ENCODE measurements at places on chromosomes 5 and 9.

GRCh38 chr9:22005021-22005701 is 3.9 kb downstream of the CDKN2B start:
- DNase-seq = no peak

DNA sequence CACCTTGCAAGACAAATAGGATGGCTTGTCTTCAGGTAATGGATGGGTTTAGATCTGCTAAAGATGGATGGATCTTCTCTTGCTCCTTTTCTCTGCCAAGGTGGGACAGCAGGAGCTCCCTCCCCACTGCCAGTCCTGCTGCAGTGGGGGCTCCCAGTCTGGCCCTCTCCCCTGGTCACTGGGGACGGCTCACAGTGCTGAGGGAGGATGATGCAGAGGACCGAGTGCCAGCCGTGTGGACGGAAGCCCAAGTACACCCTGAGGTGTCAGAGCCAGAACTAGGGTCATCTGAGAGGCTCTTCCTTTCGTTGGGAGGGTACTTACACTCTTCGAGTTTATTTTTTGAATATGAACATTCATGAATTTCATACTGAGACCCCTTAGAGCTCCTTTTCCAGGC is 5.7 kb downstream of the CCDC69 start:
- no peak for DNase-seq

DNA sequence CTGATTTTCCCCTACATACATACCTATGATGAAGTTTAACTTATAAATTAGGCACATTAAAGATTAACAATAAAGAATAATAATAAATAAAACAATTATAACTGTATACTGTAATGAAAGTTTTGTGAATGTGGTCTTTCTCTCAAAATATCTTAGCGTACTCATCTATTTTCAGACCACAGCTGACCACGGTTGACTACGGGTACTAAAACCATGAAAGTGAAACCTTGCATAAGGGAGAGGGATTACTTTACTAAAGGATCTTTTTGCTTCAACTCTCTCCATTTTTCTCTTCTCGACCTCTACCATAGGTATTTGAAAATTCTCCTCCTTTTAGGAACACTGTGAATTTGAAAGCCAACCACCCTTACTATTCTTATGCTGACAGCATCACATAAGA is 475.5 kb downstream of the CETN3 start:
- no peak for DNase-seq

- DNase-seq = no peak
Observed at GRCh38 chr9:8980496-8981013, 1181.0 kb upstream of the DMAC1 start.

GRCh38 chr5:142184988-142185387 is 76.4 kb downstream of the NDFIP1 start:
- no peak for DNase-seq

GRCh38 chr5:73278693-73279092 is 105.7 kb downstream of the TMEM174 start:
- no peak for DNase-seq

GRCh38 chr9:123716339-123716945 is 213.5 kb downstream of the DENND1A start:
- no peak for DNase-seq

DNA sequence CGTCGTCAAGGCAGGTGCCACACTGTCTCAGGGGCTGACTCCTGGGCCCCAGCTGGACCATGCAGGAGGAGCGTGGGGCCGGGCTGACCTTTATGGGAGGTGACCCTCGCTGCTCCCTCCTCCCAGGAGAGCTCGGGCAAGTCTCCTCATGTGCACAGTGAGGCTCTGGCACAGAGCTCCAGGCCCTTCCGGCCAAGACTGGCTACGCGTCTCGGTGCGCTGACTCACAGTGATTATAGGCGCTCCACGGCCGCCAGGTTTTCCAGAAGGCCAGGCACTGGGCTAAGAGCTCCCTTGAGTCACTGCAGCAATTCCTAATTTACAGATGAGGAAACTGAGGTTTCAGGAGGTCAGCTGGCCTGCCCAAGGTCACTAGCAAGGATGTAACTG is 47.4 kb downstream of the VAV2 start:
- peak; percentile 95 for DNase-seq

- peak; percentile 27 for DNase-seq
Observed at GRCh38 chr9:91659529-91660495, 236.2 kb upstream of the NFIL3 start.

- no peak for DNase-seq
Observed at GRCh38 chr9:74245866-74246497, 251.2 kb upstream of the RORB start.

DNA sequence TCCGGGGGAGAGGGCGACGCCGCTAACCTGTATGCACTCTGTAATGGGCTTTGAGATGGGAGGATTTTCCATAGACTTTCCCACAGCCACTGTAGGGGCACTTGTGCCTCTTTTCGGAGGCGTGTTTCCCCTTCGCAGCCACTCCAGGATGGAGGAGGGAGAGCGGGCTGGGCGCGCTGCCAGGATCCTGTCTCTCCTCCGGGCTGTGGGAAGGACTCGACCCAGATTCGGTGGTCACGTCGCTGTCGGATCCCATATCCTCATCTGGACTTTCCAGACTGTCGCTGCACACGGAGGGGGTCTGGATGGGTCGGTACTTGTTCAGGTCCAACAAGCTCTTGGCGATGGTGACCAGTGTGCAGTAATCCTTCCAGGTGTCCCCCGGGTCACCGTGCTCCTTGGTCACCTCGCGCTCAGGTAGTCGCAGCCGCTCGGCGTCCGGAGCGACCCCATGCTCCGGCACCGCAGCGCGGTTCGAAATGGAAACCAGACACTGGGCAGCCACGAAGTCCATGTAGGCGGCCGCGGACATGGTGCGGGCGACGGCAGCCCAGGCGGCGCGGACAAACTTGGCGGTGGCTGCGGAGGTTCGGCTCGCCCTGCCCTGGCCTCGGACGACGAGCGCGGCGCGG is 1.5 kb downstream of the KLF9 start:
- DNase-seq = peak; percentile 63

- no peak for DNase-seq
Observed at GRCh38 chr9:22693156-22693555, 246.5 kb downstream of the DMRTA1 start.

GRCh38 chr9:112072721-112073638 is 102.1 kb downstream of the SUSD1 start:
- DNase-seq = no peak

DNA sequence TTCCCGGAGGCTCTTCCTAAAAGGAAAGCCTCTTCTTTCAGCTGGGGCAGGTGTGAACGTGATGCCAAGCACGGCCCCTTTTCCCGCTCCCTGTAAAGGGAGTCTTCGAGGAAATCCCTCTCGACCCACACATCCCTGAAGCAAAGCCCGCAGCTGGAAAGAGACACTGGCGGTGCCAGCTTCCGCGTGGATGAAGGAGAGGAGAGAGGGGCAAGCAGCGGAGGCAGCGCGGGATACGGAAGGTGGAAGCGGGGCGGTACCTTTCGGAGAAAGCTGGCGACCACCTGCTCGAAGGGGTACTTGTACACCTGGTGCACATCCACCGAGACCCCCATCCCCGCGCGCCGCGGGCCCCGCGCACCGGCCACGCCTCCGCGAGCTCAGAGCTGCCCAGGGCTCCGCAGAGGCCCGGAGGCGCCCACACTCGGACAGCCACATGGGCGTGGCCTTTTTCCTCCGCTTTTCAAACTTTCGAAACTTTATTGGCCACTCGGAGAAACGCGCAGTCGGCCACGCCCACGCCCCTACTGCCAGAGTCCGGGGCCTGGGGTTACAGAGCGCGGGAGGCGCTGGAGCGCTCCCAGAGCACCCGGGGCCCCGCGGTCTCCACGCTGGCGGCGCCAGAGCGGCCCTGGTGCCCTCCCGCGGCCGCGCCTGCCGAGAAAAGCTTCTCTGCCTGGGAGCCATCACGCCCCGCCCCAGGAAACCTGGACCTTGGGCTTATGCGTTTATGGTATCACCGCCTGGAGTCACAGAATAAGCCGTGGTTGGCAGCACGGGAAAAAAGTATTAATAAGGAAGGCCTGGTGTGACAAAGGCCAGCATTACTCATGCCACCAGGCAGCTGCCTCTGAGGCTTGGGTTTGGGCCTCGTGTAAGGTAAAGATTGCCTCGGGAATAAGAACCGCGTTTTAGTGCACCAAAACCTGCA is at the start of gene PRELID2:
TSS of gene PRELID2 (minus strand) at position 426 of the 931 bp plus-strand sequence. CDS start at position 335, 91 bp downstream.
- peak; percentile 97 for DNase-seq

GRCh38 chr9:98797491-98797890 is 1.1 kb upstream of the ANKS6 start:
- no peak for DNase-seq

- DNase-seq = no peak
Observed at GRCh38 chr5:43245724-43246385, 53.8 kb downstream of the NIM1K start.

DNA sequence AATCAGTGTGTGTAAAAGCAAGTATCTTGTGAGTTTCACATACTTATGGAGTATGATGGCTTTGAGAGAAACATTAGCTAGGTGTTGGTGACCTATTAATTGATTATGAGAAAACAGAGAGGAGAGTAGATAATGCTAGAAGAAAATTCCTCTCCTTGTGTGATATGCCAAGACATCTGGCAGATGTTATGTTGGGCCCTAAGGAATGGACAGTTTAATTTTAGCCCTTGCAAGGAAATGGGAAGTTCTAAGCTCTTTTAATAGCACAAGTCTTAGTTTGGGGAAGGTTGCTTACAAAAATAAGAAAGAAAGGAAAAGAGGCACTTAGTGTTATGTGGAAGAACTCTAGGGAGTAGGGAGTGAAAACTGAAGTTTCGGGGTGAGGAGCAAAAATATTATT is 5.1 kb downstream of the ZNF462 start:
- no peak for DNase-seq

DNA sequence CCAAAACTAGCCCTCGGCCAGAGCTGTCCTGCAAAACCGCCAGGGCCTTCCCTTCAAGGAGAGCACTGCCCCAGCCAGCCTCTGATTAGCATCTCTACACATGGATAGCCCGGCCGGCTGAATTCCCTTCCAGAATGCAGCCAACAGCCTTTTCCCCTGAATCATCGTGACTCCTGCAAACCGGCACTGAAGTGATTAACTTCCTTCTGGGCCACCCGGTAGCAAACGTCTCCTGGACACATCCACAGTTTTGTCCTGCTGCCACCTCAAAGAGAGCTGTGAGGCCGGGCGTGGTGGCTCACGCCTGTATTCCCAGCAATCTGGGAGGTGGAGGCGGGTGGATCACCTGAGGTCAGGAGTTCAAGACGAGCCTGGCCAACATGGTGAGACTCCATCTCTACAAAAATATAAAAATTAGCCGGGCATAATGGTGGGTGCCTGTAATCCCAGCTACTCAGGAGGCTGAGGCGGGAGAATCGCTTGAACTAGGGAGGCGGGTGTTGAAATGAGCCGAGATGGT is 21.1 kb upstream of the EEIG1 start:
- DNase-seq = peak; percentile 82

- DNase-seq = no peak
Observed at GRCh38 chr9:93252116-93252780, 68.3 kb downstream of the WNK2 start.
